Panc1 (cell line): ENCODE measurements at places on chromosomes 7 and 10.

- no peak for DNase-seq
Measured at GRCh38 chr7:48182718-48183369, 11.6 kb downstream of the ABCA13 start.

DNA sequence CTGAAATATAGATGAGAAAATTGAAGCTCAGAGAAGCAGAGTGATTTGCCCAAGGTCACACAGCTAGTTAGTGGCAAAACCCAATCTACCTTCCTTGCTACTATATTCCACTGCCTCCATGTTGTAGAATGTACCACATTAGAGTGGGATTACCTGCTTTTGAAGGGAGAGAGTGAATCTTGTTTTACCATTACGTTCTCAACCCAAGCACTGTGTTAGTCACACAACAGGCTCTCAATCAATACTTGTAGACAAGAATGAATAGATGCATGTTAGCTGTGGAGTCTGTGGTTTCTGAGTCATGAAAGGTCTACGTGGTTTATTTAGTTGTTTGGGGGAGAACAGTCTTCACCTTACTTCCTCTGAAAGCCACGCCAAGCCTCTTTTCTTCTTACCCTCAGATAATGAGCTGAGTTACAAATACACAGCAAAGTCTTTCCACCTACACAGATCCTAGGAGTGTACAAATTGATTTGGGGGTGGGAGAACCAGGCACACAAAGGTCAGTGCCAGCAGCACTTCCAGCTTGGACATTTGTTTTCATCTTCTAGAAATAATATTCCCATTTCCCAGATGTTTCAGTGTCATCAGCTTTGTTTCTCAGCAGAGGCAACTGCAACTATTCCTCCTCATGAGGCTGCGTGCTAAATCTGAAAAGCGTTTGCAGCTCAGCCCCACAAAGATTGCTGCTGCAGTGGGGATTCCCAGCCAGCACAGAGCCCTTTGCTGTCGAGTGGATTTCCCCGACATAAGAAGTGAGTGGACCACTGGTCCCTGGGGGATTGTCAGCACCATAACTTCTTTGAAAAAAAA, 71.5 kb upstream of the ADO start:
- DNase-seq: peak; percentile 13

DNA sequence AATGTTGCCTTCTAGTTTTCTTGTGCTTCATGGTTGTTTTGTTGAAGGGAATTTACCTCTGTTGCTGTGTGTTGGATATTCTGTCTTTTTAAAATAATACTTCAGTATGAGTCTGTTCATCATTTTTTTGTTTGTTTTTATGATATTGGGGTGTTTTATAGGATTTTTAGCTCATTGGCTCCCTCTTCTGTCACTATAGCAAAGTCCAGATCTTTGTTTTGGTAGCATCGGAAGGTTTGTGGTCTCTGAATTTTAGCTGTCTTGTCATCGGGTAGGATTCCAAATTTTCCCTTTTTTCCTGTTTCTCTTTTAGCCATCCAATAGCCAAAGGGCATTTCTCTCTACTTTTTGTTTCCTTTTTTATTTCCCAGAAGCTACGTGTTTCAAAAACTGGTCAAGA, 91.4 kb downstream of the EXOC4 start:
- no peak for DNase-seq

DNA sequence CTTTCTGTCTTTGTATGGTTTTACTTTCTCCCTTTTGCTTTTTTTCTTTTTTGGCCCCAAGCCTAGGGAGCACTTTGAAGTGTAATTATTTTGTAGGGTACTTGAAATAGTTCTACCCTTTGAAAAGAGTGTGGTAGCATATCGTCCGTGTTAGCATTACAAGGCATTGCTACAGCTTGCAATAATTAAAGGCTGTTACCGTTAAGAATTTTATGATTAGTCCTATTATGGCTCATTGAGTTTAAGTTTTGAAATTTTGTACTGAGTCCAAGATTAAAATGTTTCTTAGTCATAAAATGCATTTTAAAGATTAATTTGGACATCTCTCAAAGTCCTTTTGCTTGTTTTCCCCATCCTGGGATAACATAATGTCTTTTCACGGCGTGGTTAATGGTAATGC, 490.0 kb upstream of the LRRN3 start:
- DNase-seq: no peak

DNA sequence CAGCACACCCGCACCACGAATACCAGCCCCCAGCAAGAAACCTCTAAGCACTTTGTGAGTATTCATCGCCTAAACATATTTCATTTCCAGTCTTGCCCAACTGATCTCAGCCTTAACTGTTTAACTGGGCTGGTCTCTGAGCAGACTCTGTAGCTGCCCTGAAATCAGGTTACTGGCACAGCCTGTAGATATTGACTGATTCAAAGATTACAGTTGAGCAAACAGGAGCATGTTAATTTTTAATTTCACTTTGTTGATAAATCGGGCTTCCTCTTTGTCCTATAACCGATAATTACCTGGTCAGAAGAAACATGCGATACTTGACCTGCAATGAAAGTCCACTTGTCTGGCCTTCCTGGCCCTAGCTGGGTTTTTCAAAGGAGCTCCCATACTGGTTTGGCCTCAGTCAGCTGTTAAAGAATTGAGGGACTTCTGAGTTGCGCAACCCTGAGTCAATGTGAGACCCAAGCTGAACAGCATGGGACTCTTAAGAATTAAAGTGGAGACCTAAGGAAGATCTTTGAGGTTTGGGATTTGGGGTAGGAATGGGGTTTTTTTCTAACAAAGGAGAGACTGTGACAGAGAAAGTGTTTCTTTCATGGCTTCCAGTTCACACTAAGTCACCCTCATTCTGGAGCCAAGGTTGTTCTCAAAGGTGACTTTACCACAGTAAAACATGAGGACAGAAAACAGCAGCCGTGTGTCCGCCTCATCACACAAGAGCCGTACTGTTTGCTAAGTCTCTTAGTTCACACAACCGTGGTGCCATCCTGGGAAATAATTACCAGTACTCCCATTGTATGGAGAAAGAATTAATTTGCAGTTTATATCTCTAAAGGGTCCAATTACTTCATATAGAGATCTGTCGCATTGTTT, 75.9 kb downstream of the PPP1R3C start:
- no peak for DNase-seq

GRCh38 chr7:36306222-36306621, 83.4 kb upstream of the ANLN start:
- DNase-seq: no peak

DNA sequence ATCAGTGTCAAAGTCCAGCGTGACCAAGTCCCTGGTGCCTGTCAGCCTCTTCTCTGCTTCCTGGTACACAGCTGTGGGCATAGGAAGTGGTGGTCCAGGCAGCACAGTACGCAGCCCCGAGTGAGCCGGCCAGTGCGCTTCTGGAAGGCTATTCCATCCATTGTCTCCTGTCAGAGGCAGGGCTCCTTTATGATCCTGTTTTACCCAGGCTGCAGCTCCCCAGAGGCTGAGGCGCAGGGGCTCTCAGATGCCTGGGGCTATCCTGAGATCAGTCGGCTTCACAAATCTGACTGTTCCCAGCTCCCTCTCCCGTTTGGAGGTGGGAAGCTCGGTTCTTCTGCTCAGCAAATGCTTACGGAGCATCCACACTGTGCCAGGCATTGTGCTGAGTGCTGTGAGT, 70.3 kb downstream of the LANCL2 start:
- no peak for DNase-seq

DNA sequence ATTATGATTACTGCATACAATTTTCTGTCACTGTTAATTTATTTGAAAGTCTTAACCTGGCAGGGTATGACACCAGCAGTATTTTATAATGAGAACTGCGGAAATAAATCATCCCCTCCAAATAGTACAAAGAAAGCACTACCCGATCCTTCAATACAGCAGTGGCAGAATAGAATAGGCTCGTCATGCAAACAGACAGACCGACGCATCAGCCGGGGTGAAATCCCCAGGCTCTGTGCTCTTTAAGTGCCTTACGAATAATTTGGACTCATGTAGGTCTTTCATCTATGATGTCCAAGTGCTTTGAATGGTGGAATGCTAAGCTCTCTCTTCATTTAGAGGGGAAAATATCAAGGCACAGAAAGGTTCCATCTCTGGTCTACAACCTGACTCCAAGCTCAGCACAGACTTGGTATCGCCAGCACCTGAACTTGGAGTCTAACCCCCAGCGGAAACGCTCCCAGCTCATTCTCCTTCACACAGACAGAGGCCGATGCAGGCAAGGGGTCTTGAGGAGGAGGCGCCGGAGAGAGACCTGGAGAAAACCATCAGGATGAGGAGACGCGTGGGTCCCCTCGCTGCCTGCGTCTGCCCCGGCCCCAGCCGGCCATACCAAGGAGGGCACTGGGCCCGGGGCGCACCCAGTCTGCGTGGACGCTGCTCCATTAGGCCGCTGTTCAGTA, 568.1 kb upstream of the MKI67 start:
- DNase-seq: no peak

DNA sequence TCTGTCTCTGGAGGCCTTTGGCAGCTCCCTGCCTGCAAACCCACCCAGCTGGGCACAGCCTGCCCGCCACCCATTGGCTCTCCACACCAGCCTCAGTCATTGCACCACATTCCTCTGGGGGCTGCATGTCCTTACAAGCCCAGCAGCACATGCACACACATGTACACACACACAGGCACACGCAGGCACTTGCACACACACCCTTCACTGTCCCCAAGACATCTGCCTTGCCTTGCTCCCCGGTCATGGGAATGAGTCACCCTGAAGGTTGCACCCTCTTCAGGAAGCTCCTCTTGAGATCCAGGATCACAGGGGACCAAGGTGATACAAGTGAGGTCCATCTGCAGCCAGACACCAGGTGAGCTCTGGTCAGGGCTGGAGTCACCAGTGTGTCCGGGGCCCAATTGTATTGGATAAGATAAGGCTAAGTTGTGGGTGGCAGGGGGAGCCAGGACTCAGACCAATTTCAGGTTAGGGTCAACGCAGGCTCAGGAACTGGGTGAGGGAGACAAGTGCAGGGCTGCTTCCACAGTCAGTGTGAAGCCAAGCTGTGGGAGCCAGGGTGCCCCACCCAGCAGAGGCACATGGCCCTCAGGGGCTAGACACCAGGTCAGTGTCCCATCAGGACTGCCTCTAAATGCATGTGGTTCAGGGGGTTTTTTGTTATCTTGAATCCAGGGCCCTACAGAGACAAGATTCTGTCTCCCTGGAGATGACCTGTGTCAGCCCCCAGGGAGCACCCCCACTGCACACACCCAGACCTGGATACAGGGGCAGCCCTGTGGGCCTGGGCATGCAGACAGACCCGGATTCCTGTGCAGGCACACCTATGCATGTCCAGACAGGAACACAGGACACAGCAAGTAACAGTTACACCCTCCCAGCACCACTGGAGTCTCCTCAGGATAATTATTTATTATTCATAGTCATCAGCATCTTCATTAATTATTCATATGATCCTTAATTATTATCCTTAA, 33.8 kb downstream of the KCNH2 start:
- DNase-seq: no peak

GRCh38 chr10:132351611-132352010, 19.6 kb downstream of the LRRC27 start:
- no peak for DNase-seq

GRCh38 chr10:11881477-11882417, 58.6 kb downstream of the PROSER2 start:
- peak; percentile 52 for DNase-seq
